ENCODE measurements at places on chromosomes 4 and X.

- DNase-seq, result no peak
Measured at GRCh38 chrX:107204068-107204605, 2.1 kb downstream of the NUP62CL start.

- DNase-seq, result no peak
Measured at GRCh38 chr4:2066011-2066551, 7.0 kb downstream of the NAT8L start.

DNA sequence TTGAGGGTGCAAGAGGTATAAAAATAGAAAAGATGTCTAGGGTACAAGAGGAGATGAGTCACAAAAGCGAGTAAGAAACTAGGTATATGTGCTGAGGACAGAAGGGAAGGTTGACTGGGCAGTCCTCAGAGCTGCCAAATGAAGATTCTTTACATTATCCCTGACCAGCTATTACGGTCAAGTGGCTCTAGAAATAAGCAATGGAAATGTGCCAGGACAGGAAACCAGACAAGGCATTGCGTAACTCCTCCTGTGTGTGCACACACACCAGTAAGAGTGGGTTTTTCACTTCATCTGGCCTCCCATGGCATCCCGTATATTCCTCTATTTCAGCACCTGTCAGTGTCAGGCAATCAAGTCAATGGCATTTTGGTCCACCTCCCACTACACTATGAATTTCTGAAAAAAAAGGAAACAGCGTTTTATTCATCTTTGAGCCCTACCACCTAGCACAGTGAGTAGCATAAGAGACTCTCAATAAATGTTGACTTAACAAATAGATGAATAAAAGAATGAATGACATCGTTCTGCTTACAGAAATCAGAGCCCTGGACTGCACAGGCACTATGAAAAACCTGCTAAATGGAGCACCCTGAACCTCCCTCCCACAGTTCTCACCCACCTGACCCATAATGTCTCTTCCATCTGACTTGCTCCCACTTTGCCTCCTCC lies 62.6 kb upstream of the KLF3 start:
- no peak for DNase-seq

DNA sequence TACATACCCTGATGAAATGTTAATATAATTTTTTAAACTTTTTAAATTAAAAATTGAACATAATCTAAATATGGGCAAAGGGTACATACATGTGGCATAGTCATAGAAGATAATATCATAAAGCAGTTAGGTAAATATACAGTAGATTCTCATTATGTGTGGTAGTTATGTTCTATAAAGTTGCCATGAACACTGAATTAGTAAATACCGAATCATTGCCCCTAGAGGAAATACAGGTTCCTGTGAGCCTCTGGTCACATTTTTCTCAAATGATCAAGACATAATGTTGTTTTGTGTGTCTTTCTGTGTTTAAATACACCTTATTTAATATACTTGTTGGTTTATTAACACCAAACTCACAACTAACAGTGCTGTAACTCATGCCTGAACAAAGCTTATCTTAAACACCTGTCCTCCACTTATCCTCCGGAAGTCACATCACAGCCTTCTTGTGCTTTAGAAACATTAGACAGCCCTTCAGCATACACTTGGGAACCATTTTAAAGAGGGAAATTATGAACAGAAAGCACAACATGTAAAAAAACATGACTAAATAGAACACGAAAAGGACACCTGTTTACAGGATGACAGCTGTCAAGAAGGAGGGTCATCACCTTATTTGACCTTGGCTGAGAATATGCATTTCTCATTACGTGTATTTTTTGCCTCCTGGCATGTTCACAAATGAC lies 169.4 kb upstream of the NAP1L5 start:
- DNase-seq, result no peak

DNA sequence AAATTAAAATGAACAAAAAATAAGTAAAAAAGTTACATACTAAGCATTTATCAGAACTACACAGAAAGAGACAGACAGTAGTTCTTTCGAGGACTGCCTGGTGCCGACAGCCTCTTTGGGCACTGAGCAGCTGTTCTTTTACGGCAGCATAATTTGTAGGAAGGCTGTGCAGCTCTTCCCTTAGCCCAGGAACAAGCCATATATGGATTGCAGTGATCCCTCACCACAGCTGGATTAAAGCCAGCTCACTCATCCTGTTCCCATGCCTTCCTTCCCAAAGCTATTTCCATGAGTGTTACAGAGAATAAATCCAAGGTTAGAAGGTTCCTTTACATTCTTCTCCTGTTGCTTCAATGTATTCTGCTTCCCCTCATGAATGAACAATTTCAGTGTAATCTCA lies 71.7 kb downstream of the DDX60L start:
- DNase-seq, result no peak

GRCh38 chr4:519885-520682 lies 21.1 kb downstream of the PIGG start:
- DNase-seq, result no peak

DNA sequence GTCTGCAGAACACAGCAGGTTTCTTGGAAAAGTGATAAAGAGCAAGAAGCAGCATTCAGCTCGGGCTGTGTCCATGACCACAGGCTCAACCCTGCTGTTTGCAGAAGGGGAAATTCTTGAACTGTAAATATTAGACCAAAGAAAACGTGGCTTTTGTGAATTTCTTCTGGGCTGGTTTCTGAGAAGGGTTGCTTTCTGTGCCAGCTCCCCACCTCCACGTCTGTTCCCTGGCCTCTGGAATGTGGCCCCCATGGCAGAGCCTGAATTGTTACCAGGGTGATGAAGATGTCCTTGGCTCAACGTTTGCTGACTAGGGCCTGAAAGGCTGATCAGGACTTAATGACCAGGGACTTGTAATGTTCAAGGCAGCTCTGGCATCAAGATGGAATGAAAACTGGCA lies 116.0 kb downstream of the CPEB2 start:
- DNase-seq, result no peak

GRCh38 chrX:9475984-9476383 lies 11.1 kb downstream of the TBL1X start:
- no peak for DNase-seq

- DNase-seq, result no peak
Measured at GRCh38 chr4:186634591-186635128, 79.3 kb upstream of the MTNR1A start.

GRCh38 chr4:99853190-99853589 lies 36.6 kb downstream of the DAPP1 start:
- DNase-seq, result no peak

GRCh38 chrX:11464380-11464779 lies 171.2 kb downstream of the AMELX start:
- no peak for DNase-seq

DNA sequence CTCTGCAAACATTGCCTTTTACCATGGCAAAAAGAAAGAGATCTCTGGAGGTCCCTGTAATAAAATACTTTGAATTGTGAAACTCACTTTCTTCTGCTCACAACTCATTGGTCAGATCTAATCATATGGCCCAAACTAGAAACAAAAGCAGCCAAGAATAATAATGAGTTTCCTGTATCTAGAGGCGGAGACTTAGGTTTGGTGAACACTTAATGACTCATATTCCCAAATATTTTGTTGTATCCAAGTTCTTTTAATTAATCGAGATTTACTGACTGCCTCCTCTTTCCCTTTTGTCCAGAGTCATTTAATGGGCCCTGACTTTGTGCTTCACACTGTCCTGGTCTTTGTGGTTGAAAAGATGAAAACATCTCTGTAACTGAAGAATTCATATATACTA lies 190.6 kb downstream of the CCSER1 start:
- no peak for DNase-seq

DNA sequence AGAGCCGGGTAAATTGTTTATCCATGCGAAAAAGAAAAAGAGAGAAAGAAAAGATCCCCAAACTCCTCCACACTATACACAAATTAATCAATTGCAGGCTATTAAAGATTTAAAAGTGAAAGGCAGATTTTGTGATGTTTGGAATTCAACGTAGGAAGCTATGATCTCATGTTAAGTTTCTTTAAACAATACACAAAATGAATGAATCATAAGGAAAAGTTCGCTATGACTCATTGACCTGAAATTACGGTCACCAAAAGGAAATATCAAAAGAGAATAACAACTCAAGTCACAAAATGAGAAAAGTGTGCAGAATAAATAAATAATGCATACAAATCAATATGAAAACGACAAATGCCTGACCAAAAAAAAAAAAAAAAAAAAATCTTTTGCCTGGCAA lies 28.6 kb downstream of the CLNK start:
- DNase-seq, result no peak

- DNase-seq, result no peak
Measured at GRCh38 chr4:152513078-152513477, 22.8 kb downstream of the FBXW7 start.

GRCh38 chrX:24842486-24842885 lies 148.8 kb downstream of the POLA1 start:
- DNase-seq, result no peak

- no peak for DNase-seq
Measured at GRCh38 chr4:2574863-2575262, 38.4 kb downstream of the FAM193A start.

- DNase-seq, result no peak
Measured at GRCh38 chrX:86133761-86134160, 14.5 kb upstream of the DACH2 start.

- DNase-seq, result no peak
Measured at GRCh38 chr4:81891005-81891996, 419.6 kb upstream of the RASGEF1B start.
